ENCODE measurements at places on chromosomes 12 and 14.

DNA sequence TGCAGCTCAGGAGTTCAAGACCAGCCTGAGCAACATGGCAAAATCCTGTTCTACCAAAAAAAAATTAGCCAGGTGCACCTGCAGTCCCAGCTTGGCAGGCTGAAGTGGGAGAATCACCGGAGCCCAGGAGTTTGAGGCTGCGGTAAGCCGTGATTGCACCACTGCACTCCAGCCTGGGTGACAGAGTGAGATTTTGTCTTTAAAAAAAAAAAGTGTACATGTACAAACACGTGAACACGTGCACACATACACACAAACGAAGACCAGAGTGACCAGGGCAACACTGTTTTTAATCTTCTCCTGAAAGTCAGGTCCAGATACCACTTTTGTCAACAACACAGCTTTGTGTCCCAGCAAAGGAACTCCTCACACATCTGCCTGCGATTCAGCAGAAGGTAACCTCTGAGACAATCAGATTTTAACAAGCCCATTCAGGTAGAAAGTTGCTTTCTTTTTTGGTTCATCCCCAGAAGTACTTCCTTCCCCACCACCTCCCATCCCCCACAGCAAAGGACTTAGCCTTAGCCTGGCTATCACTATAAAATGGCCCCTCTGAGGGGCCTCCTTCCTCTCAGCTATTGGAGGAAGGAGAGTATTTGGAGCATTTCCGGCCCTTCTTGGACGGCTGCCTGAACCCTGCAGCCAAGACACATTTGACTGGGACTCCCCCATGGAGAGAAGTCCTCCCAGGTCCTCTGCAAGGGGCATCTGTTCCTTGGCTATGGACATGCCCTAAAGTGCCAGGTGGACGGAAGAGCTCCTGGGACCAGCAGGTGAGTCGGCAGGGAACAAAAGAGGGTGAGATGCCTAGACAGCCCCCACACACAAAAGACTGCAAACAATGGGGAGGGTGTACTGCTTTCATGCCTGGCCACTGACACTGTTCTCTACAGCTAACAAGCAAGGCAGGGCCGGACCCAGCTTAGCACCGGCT lies 9.8 kb downstream of the CTDSP2 start:
- peaks cover 3% of the 10 kb centered on the region for H3K36me3 ChIP-seq
- peak overlapping the region; percentile 57 for H3K27ac ChIP-seq
- peak overlapping the region; percentile 13 for H3K4me3 ChIP-seq
- DNase-seq: peak; percentile 74

DNA sequence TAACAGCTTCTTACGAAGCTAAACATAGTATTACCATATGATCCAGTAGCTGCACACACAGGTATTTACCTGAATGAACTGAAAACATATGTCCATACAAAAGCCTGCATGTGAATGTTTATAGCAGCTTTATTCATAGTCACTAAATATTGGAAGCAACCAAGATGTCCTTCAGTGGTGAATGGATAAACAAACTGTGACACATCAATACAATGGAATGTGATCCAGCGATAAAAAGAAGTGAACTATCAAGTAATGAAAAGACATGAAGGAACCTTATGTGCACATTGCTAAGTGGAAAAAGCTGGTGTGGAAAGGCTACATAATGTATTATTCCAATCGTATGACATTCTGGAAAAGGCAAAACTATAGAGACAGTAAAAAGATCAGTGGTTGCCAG lies 38.1 kb upstream of the JDP2 start:
- no peak overlapping the region for H3K4me3 ChIP-seq
- H3K27ac ChIP-seq: no peak overlapping the region
- DNase-seq: no peak

DNA sequence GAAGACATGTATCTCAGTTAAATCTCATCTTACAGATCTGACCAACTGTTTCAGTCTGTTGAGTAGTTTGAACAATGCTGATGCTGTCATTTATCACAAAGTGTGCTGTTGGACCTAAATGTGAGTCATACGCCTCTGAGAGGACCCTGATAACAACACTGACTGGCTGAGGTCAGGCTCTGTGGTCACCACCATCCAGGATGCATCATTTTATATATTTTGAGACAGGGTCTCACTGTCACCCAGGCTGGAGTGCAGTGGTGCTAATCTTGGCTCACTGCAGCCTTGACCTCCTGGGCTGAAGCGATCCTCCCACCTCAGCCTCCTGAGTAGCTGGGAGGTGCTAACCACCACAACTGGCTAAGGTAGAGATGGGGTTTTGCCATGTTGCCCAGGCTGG lies 181.0 kb upstream of the RGS6 start:
- H3K4me1 ChIP-seq: no peaks in the 10 kb centered on the region
- no peaks in the 10 kb centered on the region for H3K27me3 ChIP-seq
- H3K36me3 ChIP-seq: no peaks in the 10 kb centered on the region
- H3K4me3 ChIP-seq: no peak overlapping the region
- H3K27ac ChIP-seq: no peak overlapping the region
- DNase-seq: no peak

- H3K4me1 ChIP-seq: no peaks in the 10 kb centered on the region
- H3K27me3 ChIP-seq: no peaks in the 10 kb centered on the region
- H3K4me3 ChIP-seq: no peak overlapping the region
- DNase-seq: no peak
Measured at GRCh38 chr12:76340680-76341435, 7.4 kb downstream of the BBS10 start.

DNA sequence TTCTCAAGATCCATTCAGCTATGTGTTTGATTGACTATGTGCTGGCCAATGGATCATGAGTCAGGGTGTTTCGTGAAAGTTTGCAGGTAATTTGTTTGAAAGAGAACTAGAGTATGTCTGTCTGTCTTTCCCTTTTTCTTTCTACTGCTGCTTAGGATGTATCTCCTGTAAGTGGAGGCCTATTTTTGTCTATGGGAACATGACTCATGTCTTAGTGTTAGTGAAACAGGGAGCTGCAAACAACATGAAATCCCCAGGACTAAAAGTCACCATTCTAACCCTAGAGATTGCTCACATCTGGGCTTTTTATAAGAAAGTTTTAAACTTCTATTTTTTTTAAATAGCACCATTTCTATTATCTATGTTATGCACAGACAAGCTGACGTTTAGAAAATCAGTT lies 333.0 kb downstream of the CCER1 start:
- H3K4me3 ChIP-seq: no peak overlapping the region
- H3K36me3 ChIP-seq: no peaks in the 10 kb centered on the region
- no peaks in the 10 kb centered on the region for H3K4me1 ChIP-seq
- DNase-seq: no peak
- no peak overlapping the region for H3K27ac ChIP-seq
- H3K27me3 ChIP-seq: no peaks in the 10 kb centered on the region

- no peak for DNase-seq
- no peaks in the 10 kb centered on the region for H3K36me3 ChIP-seq
- no peak overlapping the region for H3K4me3 ChIP-seq
- H3K4me1 ChIP-seq: no peaks in the 10 kb centered on the region
- no peaks in the 10 kb centered on the region for H3K27me3 ChIP-seq
- no peak overlapping the region for H3K27ac ChIP-seq
Measured at GRCh38 chr14:56137453-56137807, 19.2 kb downstream of the PELI2 start.

DNA sequence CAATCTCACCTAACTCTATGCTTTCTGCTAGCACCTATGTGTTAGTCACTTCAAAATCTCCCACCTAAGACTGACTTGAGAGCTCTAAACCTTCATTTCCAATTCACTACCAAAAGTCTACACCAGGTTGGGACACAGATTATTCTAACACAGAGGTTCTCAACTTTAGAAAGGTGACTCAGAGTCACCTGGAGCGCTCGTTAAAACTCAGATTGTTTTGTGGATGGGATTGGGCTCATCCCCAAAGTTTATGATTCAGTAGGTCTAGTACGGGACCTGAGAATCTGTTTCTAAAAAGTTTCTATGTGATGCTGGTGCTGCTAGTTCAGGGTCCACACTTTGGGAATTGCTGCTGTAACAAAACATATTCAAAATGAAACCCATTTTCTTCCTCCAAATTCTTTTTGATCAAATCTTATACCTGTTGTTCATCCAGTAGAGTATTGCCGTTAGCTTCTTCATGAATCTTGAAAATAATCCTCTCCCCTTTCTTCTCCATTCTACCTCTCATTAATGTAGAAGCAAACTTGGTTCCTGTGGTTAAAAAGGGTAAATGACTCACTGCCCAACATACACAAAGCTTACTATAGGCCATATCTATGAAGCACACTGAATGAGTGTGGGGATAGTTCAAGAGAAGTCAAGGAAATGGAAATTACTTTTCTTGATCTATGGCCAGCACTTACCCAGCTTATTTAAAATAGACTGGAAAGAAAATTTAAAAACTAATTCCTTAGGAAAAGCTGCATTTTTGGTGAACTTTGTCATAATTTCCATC lies 206.7 kb downstream of the KIF21A start:
- H3K27me3 ChIP-seq: no peaks in the 10 kb centered on the region
- no peak overlapping the region for H3K27ac ChIP-seq
- peaks cover 4% of the 10 kb centered on the region for H3K4me1 ChIP-seq
- H3K36me3 ChIP-seq: no peaks in the 10 kb centered on the region

GRCh38 chr14:103526247-103526913 lies 2.6 kb upstream of the TRMT61A start:
- H3K36me3 ChIP-seq: no peaks in the 10 kb centered on the region
- H3K27me3 ChIP-seq: no peaks in the 10 kb centered on the region
- H3K27ac ChIP-seq: no peak overlapping the region
- no peak for DNase-seq
- peaks cover 38% of the 10 kb centered on the region for H3K4me1 ChIP-seq

DNA sequence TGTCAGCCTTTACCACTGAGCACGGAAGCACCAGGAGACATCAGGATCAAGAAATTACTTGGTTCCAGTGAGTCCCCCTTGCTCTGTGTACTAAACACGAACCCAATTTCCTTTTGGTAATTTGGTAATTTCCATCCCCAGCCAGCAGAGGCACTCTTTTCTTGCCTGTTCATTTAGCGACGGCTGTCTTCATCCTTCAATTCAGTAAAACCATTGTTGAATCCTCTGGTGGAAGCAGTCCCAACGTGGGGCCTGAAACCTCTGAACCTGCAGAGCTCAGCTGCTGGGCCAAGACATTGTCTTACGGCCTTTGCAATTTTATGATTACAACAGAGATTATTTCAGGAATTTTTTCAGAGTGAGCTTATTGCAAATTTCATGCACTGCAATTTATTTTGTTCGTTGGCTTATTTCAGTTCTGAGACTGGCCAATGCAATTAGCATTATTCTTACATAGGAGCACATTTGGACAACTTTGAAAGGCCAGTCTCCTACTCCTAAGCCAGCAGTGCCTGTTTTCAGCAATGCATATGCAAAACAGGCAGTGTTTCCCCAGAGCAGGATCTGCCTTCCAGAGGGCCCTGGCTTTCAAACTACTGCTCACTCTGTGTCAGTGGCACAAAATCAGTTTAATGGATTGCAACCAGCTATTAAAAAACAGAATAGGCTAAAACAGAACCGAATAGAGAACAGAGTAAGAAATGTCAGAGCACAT lies 372.9 kb upstream of the TMEM132C start:
- H3K27ac ChIP-seq: no peak overlapping the region
- H3K4me3 ChIP-seq: no peak overlapping the region
- no peaks in the 10 kb centered on the region for H3K36me3 ChIP-seq
- H3K27me3 ChIP-seq: no peaks in the 10 kb centered on the region
- no peaks in the 10 kb centered on the region for H3K4me1 ChIP-seq

- no peaks in the 10 kb centered on the region for H3K27me3 ChIP-seq
- DNase-seq: no peak
- no peak overlapping the region for H3K4me3 ChIP-seq
- no peaks in the 10 kb centered on the region for H3K4me1 ChIP-seq
- H3K27ac ChIP-seq: no peak overlapping the region
Measured at GRCh38 chr14:55846826-55847446, 266.9 kb downstream of the KTN1 start.

- no peak overlapping the region for H3K27ac ChIP-seq
- H3K36me3 ChIP-seq: no peaks in the 10 kb centered on the region
- H3K27me3 ChIP-seq: no peaks in the 10 kb centered on the region
- no peaks in the 10 kb centered on the region for H3K4me1 ChIP-seq
- no peak for DNase-seq
Measured at GRCh38 chr14:101639241-101639833, 78.0 kb downstream of the DIO3 start.

GRCh38 chr14:56131004-56131864 lies 13.0 kb downstream of the PELI2 start:
- no peaks in the 10 kb centered on the region for H3K27me3 ChIP-seq
- DNase-seq: no peak
- H3K4me3 ChIP-seq: no peak overlapping the region
- H3K4me1 ChIP-seq: no peaks in the 10 kb centered on the region
- no peak overlapping the region for H3K27ac ChIP-seq
- no peaks in the 10 kb centered on the region for H3K36me3 ChIP-seq

- no peaks in the 10 kb centered on the region for H3K36me3 ChIP-seq
- no peak for DNase-seq
- H3K4me1 ChIP-seq: peaks cover 4% of the 10 kb centered on the region
- no peak overlapping the region for H3K27ac ChIP-seq
- H3K4me3 ChIP-seq: no peak overlapping the region
- H3K27me3 ChIP-seq: no peaks in the 10 kb centered on the region
Measured at GRCh38 chr12:94239332-94239993, 91.1 kb downstream of the PLXNC1 start.

DNA sequence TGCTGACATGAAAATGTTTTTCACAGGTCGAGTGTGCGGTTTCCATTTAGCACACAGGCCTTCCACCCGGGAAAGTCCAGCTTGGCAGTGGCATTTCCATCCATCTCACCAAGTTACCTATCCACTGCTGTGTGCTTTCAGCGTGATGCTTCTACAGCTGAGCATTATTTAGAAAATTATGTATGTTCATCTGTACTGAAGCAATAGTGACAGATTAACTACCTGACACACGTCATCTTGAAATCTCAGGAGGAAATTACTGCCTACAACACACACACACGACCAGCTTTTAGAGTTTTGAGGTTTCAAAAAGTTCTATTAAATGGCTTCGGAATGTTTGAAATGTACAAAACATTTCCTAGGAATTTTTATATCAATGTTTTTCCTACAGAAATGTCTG lies 39.4 kb downstream of the IFNG-AS1 start:
- no peak overlapping the region for H3K4me3 ChIP-seq
- DNase-seq: no peak
- H3K36me3 ChIP-seq: no peaks in the 10 kb centered on the region
- H3K4me1 ChIP-seq: no peaks in the 10 kb centered on the region
- H3K27ac ChIP-seq: no peak overlapping the region

GRCh38 chr14:89855961-89856656 lies 98.4 kb downstream of the EFCAB11 start:
- H3K27ac ChIP-seq: no peak overlapping the region
- H3K4me3 ChIP-seq: no peak overlapping the region
- H3K4me1 ChIP-seq: no peaks in the 10 kb centered on the region
- no peak for DNase-seq
- H3K36me3 ChIP-seq: no peaks in the 10 kb centered on the region

GRCh38 chr12:28893856-28894255 lies 255.2 kb upstream of the FAR2 start:
- H3K27ac ChIP-seq: no peak overlapping the region
- DNase-seq: no peak
- no peaks in the 10 kb centered on the region for H3K36me3 ChIP-seq
- H3K27me3 ChIP-seq: no peaks in the 10 kb centered on the region

DNA sequence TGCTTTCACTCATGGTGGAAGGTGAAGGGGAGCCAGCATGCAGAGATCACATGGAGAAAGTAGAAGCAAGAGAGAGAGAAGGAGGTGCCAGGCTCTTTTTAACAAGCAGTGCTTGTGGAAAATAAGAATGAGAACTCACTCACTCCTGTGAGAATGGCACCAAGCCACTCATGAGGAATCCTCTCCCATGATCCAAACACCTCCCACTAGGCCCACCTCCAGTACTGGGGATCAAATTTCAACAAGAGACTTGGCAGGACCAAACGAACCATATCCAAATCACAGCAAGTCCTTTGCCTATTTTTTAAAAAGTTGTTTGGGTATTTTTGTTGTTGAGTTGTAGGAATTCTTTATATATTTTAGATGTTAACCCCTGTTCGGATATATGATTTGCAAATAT lies 245.9 kb upstream of the ARID2 start:
- H3K4me1 ChIP-seq: no peaks in the 10 kb centered on the region
- no peaks in the 10 kb centered on the region for H3K27me3 ChIP-seq
- DNase-seq: no peak
- H3K36me3 ChIP-seq: no peaks in the 10 kb centered on the region

All from Peyer's patch (tissue), 4 donors.